ENCODE measurements at places on chromosomes 3 and 15. TPM values are rescaled to one million over a fixed set of nuclear protein-coding genes. Genes with fewer than 3 reads are reported as not detected.

- H3K27ac ChIP-seq, result no peak overlapping the region
- H3K36me3 ChIP-seq, result no peaks in the 10 kb centered on the region
- no peaks in the 10 kb centered on the region for H3K27me3 ChIP-seq
- DNase-seq, result no peak
- no peak overlapping the region for H3K4me3 ChIP-seq
- peaks cover 41% of the 10 kb centered on the region for H3K4me1 ChIP-seq
Observed at GRCh38 chr3:47152578-47152977, 11.3 kb downstream of the SETD2 start.

- H3K27ac ChIP-seq, result no peak overlapping the region
- no peak for DNase-seq
- H3K27me3 ChIP-seq, result no peaks in the 10 kb centered on the region
- H3K4me1 ChIP-seq, result peaks cover 8% of the 10 kb centered on the region
Observed at GRCh38 chr15:29885183-29885582, 62.9 kb upstream of the TJP1 start.

DNA sequence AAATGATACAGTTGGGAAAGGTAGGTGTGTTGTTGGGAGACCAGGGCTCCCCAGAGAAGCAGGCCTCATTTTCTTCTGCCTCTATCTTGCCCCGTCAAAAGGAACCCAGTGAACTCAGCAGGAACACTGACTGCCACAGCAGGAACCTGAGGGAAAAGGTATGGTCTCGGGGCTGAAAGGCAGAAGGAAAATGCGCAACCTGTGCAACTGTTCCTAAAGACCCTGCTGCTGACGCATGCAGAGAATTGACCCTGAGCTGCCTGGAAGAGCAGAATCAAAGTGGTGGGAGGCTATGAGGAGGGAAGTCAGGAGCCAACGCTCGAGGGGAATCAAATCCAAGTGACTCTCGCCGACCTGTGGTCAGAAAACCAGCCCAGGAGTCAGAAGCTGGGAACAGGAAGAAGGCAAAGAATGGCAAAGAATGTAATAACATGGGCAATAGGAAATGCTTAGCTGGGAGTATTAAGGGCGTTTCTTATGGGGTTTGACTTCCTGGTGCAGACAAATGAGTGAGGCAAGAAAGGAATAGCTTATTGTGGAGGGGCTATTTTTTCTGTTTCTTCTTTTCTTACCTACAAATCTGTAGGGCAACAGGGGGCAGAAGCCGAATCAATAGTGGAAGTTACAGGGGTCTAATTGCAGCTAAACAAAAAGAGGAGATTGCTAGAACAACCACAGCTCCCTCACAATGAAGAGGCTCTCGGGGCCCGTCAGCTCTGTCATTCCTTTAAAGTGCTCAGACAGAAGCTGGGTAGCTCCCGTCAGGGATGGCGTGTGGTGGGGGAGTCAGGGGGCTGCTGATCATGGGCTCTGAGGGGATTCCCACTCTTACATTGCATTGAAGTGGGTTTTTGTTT lies 65.4 kb upstream of the DLG1 start:
- H3K27me3 ChIP-seq, result no peaks in the 10 kb centered on the region
- H3K4me1 ChIP-seq, result peaks cover 4% of the 10 kb centered on the region
- no peaks in the 10 kb centered on the region for H3K36me3 ChIP-seq
- no peak overlapping the region for H3K4me3 ChIP-seq
- no peak for DNase-seq
- H3K27ac ChIP-seq, result no peak overlapping the region

SKIC8 gene
- total RNA-seq, result 31.3 TPM

SEMA3B gene
- 6.8 TPM for total RNA-seq

Measured in psoas muscle (tissue), 8 donors.